Activated CD4-positive, alpha-beta T cell treated with anti-CD3 and anti-CD28 coated beads, Interleukin-10, Interleukin-2, amounts not matched to agents 100 ng/mL and 50 ng/mL, durations not matched to agents 16 hours and 8 hours (primary cell): ENCODE measurements at places on chromosomes 12 and 14.

- no peak for DNase-seq
These were observed 104.2 kb downstream of the C12orf50 start for GRCh38 chr12:87925021-87925420.

GRCh38 chr12:23098517-23098916 lies 473.5 kb downstream of the ETNK1 start:
- no peak for DNase-seq

GRCh38 chr14:76181546-76181945 lies 29.8 kb downstream of the GPATCH2L start:
- no peak for DNase-seq

GRCh38 chr12:72748971-72749370 lies 476.8 kb downstream of the TRHDE start:
- no peak for DNase-seq

- DNase-seq: no peak
These were observed 150.9 kb downstream of the TTLL5 start for GRCh38 chr14:75811872-75812499.

DNA sequence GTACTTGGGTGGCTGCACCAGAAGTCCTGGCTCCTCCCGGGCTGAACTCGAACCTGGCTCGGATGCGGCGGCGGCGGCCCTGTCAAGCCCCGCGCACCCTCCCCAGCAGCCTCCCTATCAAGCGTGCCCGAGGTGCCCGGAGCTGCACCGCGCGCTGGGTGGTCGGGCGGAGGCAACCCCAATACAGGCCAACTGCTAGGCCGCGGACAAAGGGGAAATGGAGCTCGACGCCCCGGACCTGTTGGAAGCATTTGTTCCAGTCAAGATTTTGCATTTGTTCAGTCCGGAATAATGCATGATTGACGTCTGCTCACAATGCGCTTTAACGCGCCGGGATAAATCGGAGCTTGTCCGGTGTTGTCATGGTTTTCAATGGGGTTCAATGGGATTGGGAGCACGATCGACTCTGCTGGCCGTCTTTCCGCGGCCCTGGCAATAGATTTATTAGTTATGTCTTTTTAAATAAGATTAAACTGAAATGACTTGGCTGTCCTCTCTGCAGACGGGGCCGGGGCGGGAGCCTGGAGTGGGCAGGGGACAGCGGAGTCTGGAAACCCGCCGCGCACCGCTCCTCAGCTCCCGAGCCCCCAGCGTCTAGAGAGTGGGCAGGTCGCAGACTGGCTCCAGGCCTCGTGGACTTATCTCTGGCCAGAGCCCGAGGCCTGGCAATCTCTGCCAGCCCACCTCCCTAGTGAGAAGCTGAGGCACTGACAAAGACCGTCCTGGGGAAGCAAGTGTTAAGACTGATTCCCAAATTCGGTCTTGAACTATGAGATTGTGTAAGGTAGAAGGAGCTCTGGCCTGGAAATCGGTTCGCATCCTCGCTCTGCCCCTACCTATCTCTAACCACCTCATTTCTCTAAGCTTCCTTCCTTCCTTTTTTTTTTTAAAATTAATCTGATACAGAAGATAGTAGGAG lies 1.7 kb upstream of the NKX2-8 start:
- no peak for DNase-seq

DNA sequence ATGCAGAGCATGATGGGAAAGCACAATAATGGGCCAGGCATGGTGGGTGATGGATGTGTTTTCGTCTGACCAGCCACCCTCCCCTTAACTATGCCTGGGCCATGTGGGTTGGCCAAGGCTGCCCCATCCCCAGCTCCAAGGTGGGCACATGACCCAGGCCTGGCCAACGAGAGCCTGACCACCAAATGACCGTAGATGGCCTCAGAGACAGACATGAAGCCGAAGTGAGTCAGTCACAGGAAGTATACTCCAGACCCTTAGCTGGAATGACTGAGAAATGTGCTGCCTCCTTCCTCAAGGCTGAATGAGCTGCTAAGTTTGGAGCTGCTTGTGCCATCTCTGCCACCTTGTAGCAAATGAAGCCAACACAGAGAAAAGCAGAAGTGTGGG lies 233.6 kb downstream of the BCL11B start:
- no peak for DNase-seq

GRCh38 chr12:109125791-109126190 lies 9.4 kb downstream of the ACACB start:
- DNase-seq: no peak

GRCh38 chr14:38040411-38040810 lies 167.3 kb upstream of the SSTR1 start:
- DNase-seq: no peak

- no peak for DNase-seq
These were observed 34.0 kb downstream of the CD9 start for GRCh38 chr12:6234214-6234613.

- DNase-seq: no peak
These were observed 1.1 kb downstream of the BTBD6 start for GRCh38 chr14:105249182-105250007.
